ENCODE measurements at places on chromosomes 6 and 20. TPM values are rescaled to one million over a fixed set of nuclear protein-coding genes. Genes with fewer than 3 reads are reported as not detected.

RHAG gene
- 0.23 TPM for total RNA-seq

GRCh38 chr20:48019496-48019895 is 234.2 kb upstream of the SULF2 start:
- DNase-seq = no peak

HTR1B gene
- 14.0 TPM for total RNA-seq

DNA sequence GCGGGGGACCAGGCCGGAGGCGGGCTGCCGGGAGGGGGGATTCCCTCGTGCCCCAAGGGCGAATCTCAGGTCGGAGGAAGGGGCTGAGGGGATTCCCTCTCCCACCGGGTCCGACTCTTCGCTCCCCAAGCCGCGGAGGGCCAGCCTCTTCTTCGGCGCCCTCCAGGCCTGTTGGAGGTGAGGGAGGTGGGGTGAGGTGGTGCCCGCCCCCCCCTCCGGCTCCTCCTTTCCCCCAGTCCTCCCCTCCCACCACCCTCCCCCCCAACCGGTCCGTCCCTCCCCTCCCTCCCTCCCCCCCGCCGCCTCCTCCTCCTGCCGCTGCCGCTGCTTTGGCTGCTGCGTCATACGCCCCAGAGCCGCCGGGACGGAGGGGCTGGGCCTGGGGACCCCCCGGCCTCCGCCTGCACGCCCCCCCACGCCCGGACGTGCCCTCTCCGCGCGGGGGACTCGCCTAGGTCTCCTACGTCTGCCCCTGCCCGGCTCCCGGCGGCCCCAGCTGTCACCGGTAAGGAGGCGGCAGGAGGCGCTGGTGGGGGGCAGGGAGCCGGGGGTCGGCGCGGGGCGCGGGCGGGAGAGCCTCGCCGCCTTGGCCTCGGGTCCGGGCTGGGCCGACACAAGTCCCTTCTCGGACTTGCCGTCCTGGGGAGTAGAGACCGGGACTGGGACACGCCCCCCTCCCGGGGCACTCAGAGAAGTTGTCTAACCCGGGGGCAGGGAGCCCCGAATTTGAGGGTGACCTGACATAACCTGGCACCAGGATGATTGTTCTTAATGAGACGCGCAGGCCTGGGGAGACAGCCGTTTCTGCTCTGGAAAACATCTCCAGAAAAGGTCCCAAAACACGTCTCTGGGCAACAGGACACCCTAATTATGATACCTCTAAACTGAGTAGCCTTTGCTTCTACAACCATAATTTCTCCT is at the start of gene PHF1:
PHF1 (plus strand) TSS at position 304 of the 921 bp plus-strand sequence. CDS start 1,250 bp downstream, outside the sequence.
- no peak for DNase-seq

- no peak for DNase-seq
Observed at GRCh38 chr6:125273965-125274364, 27.8 kb downstream of the HDDC2 start.

SLC22A2 gene
- total RNA-seq = not detected

HMGCLL1 gene
- total RNA-seq = not detected

DNA sequence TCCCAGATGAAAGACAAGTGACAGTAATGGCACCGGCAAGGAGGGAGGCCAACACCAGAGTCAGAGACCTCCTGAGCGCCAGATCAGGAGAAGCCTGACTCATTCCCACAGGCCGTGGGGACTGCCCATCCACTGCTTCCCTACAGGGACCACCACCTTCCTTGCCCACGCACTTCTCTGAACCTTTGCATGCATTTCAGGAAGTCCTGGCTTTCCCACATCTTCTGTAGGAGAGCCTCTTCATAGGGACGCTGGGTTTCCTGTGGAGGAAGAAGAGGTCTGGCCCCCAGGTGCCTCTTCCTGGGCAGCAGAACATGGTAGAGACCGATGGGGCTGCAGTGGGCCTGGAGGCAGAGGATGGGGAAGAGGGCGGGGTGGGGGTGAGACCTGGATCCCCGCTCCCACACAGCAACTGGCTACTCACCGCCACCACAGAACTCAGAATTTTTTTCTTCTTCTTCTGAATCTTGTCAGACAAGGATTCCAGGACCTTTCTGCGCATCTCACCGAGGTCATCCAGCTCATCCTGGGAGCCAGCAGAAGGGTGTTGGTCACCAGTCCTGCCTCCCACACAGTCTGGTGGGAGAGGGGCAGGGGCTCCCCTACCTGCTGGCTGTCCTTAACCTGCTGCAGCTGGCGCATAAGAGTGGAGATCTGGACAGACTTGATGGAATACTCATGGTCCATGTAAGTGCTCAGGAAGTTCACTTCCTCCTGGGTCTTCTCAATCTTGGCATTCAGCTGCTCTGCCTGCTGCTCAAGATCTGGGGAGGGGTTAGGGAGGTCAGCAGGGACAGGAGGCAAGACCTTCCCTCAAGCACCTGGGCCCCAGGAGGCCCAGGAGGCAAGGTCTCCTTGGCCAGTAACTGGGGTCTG is 13.7 kb downstream of the C20orf96 start:
- no peak for DNase-seq

- no peak for DNase-seq
Observed at GRCh38 chr20:12466915-12467314, 541.9 kb upstream of the SPTLC3 start.

GRCh38 chr6:390914-391558 is 516 bp upstream of the IRF4 start:
- no peak for DNase-seq

GRCh38 chr6:119671105-119671504 is 321.5 kb upstream of the MAN1A1 start:
- DNase-seq = no peak

THEMIS gene
- total RNA-seq = 0.05 TPM

FOXC1 gene
- 6.7 TPM for total RNA-seq

IL17A gene
- total RNA-seq = not detected

DNA sequence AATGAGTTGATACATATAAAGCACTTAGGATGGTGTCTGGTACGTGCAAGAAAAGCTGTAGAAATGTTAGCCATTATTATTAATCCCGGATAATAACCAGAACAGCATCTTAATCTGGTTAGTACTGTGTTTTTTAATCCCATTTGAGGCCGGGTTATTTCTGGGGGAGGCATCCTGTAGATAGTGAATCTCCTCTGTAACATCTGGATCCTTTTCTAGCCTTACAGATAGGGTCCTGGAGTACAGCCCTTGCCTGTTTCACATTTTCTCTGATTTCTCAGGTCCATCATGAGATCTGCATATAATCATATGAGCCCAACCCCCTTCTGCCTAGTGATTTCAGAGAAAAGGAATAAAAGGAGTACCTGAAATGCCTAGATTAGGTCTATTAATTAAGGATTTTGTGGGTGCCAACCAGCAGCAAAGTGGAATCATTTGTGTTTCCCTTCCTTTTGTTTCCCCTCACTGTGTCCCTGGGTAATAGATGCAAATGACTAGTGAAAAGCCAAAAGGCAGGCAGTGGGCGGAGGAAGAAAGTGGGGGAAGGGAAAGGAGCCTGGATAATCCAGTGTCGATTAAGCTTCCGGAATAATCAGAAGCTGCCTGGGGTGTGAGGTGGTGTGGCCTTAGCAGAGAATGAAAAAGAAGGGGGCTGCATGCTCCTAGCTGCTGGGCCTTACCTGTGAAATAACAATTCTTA is 88.9 kb downstream of the SOBP start:
- DNase-seq = no peak

All from Panc1 (cell line).